ENCODE measurements at places on chromosomes 11 and 22. TPM values are rescaled to one million over a fixed set of nuclear protein-coding genes. Genes with fewer than 3 reads are reported as not detected.

TEX12 gene
- 6.3 TPM for total RNA-seq

CHEK2 gene
- total RNA-seq = 28.1 TPM

CDCA5 gene
- total RNA-seq = 50.9 TPM

GSTT2 gene
- 0.68 TPM for total RNA-seq

KCTD14 gene
- total RNA-seq = 1.4 TPM

SYT8 gene
- 2.7 TPM for total RNA-seq

PNPLA3 gene
- total RNA-seq = 1.7 TPM

ZDHHC24 gene
- 20.7 TPM for total RNA-seq

SERPIND1 gene
- total RNA-seq = 0.25 TPM

KRTAP5-2 gene
- total RNA-seq = not detected
